ENCODE measurements at places on chromosomes 6 and 20. TPM values are rescaled to one million over a fixed set of nuclear protein-coding genes. Genes with fewer than 3 reads are reported as not detected.

DNA sequence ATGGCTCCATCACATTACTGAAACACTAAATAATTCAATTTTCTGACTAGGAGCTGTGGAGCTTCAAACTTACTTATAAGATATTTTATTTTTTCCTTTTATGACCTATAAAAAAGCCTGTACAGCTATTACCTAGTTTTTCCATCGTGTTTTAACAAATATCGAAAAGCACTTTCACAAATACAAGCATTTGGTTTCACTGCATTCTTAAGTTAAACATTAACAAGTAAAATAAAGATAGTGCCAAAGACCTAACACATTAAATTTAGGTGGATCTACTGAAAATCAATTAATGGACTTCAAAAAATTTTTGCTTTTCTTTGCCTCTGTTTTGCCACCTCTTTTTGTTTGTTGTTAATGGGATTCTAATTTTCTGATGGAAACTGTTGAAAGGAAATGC, 83.3 kb downstream of the EPM2A start:
- DNase-seq, result no peak
- H3K36me3 ChIP-seq, result no peaks in the 10 kb centered on the region
- no peaks in the 10 kb centered on the region for H3K27me3 ChIP-seq
- no peak overlapping the region for H3K27ac ChIP-seq

GRCh38 chr20:40686434-40686882, 2.6 kb downstream of the MAFB start:
- H3K27me3 ChIP-seq, result peaks cover 13% of the 10 kb centered on the region
- H3K36me3 ChIP-seq, result no peaks in the 10 kb centered on the region
- H3K27ac ChIP-seq, result no peak overlapping the region
- no peak for DNase-seq

DNA sequence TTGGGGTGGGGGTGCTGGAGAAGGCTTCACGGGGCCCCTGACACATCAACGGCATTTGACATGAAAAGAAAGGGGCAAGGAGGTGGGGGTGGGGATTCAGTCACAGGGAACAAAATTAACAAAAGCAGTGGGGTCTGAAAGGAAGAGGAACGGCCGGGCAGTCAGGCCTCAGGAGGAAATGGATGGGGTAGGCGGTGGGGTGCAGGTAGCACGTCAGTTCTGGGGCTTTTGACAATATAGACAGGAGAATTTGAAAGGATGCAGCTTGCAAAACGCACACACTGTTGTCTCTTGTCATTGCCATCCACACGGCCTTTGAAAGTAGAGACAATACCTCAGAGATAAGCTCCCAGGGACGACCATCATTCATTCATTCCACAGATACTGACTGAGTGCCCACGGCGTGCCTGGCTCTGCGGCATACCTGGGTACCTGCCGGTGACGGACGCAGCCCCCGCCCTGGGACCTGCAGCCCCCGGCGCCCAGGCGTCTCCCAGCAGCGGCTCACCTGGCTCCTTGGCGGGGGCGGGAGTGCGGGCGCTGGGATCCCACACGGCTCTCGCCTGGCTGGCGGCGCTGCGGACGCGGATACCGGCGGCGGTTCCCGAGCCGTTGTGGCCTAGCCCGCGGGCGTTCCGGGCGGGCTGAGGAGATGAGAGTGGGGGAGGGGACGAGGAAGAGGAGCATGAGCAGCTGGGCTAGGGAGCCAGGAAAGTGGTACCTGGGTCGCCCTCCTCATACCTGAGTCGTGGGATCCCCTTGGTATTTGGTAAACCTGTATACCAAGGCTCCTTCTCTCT, at the start of gene SLC26A8:
Gene SLC26A8, minus strand, starts transcription at position 646 of the 800 bp plus-strand sequence. CDS start 4,934 bp downstream, outside the sequence.
- DNase-seq, result no peak
- no peak within 1 kb of the TSS for H3K4me3 ChIP-seq
- H3K27ac ChIP-seq, result no peak within 1 kb of the TSS
- H3K36me3 ChIP-seq, result no peaks in the 10 kb centered on the region

NOX3 gene
- not detected for total RNA-seq

PTK6 gene
- 3.0 TPM for total RNA-seq

GRCh38 chr6:166545156-166546034, 41.1 kb downstream of the RAMACL start:
- peaks cover 4% of the 10 kb centered on the region for H3K4me1 ChIP-seq
- no peak overlapping the region for H3K4me3 ChIP-seq
- H3K27ac ChIP-seq, result no peak overlapping the region
- DNase-seq, result no peak
- no peaks in the 10 kb centered on the region for H3K27me3 ChIP-seq

DNA sequence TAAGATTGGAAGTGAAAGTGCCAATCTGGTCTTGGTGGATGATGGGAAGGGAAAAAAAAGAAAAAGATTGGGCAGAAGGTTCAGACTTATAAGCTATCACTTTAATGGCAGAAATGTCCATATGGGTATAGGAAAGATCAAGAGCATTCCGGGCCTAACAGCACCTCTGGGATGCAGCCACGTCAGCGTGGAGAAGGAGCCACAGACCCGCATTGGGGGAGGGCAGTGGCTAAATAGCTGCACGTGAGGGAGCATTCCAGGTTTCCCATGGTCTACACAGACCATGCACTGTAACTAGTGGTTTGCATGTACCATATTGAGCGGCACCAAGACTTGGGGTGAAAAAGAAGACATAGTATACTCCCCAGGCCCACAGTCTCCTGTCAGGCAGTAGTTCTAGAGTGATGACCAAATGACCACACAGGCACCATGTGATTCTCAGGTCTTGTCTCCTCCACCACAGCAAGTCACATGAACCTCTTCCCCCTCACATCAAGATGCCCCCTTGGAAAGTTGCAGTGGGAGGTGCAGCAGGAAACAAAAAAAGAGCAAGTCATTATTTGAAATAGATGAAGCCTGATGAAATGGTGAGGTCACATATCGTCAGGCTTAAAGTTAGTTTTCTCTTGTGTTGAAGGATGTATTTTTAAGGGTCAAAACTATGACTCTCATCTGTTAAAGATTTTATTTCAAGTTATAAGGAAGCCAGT, 94.4 kb upstream of the TNFAIP3 start:
- no peaks in the 10 kb centered on the region for H3K36me3 ChIP-seq
- H3K4me1 ChIP-seq, result no peaks in the 10 kb centered on the region
- no peak overlapping the region for H3K27ac ChIP-seq
- no peak for DNase-seq
- no peak overlapping the region for H3K4me3 ChIP-seq

- no peaks in the 10 kb centered on the region for H3K27me3 ChIP-seq
- no peak for DNase-seq
- H3K4me1 ChIP-seq, result peaks cover 34% of the 10 kb centered on the region
- H3K4me3 ChIP-seq, result no peak overlapping the region
These were observed 25.8 kb downstream of the MAP7 start for GRCh38 chr6:136524339-136524935.

FKBP1A gene
- 57.7 TPM for total RNA-seq

- no peaks in the 10 kb centered on the region for H3K36me3 ChIP-seq
- H3K4me1 ChIP-seq, result no peaks in the 10 kb centered on the region
- no peaks in the 10 kb centered on the region for H3K27me3 ChIP-seq
- H3K27ac ChIP-seq, result no peak overlapping the region
- DNase-seq, result no peak
- no peak overlapping the region for H3K4me3 ChIP-seq
These were observed 293.5 kb downstream of the PRL start for GRCh38 chr6:22003287-22003686.

BFSP1 gene
- 0.52 TPM for total RNA-seq

DNA sequence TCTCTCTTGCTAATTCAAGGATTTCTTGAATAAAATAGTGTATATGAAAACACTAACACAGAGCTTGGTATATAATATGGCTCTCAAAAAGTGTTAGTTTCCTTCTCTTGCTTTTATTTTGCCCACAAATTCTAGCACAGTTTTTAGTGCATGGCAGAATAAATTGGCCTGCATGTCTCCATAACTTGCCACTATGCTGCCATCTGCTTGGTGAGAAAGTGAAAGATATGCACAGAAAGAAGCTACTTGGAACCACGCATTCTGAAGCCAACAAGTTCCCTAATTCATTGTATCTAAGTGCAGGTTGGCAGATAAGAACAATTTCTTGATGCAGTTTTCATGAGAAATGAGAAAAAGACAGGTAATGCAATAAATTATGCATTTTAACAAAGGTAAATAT, 101.2 kb downstream of the EPHA7 start:
- no peaks in the 10 kb centered on the region for H3K4me1 ChIP-seq
- DNase-seq, result no peak
- H3K27ac ChIP-seq, result no peak overlapping the region
- no peaks in the 10 kb centered on the region for H3K27me3 ChIP-seq
- H3K36me3 ChIP-seq, result no peaks in the 10 kb centered on the region

CALHM4 gene
- not detected for total RNA-seq

GRCh38 chr6:20183706-20184105, 28.6 kb downstream of the MBOAT1 start:
- DNase-seq, result no peak
- no peaks in the 10 kb centered on the region for H3K36me3 ChIP-seq
- peak overlapping the region; percentile 38 for H3K27ac ChIP-seq
- no peak overlapping the region for H3K4me3 ChIP-seq

UFL1 gene
- total RNA-seq, result 21.0 TPM

- no peak for DNase-seq
- no peaks in the 10 kb centered on the region for H3K27me3 ChIP-seq
- no peaks in the 10 kb centered on the region for H3K36me3 ChIP-seq
- no peaks in the 10 kb centered on the region for H3K4me1 ChIP-seq
These were observed 94.1 kb downstream of the LRRC1 start for GRCh38 chr6:53888931-53889330.

DNA sequence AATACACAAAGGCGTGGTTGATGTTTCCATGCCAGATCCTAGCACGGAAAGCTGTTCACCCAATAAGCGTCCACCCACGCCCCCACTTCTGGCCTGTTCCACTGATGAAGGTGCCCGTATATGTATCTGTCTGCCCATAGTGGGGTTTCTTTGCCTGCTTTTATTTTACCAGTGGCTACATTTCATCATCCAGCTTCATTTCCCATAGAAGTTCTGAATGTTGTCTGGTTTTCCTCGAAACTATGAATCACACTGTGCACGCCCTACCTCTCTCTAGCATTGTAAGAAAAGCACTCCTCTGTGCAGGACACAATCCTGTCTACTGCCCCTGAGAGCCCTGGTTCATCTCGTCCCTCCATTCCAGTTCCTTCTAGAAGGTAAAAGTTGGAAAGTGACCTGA, 8.8 kb upstream of the CD93 start:
- H3K27me3 ChIP-seq, result no peaks in the 10 kb centered on the region
- no peaks in the 10 kb centered on the region for H3K36me3 ChIP-seq
- H3K4me1 ChIP-seq, result peaks cover 28% of the 10 kb centered on the region
- no peak for DNase-seq
- no peak overlapping the region for H3K27ac ChIP-seq
- H3K4me3 ChIP-seq, result no peak overlapping the region

RIMS4 gene
- total RNA-seq, result 0.26 TPM

DNA sequence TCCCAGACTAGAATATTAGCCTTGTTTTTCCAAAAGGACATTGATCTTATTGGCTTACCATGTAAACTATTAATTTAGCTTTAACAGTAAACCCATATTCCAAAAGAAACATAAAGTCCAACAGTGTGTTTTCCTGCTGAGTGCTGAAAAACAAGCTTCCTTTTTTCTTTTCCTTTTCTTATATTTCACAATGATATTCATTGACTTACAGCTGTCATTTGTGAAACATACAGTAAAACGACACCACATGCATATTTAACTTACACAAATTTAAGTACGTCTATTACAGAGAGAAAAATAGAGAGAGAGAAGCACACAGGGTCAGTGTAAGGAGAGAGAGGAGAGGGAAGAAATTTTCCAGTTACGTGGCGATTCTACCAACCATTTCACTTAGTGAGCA, 543.9 kb upstream of the JARID2 start:
- H3K4me3 ChIP-seq, result no peak overlapping the region
- no peaks in the 10 kb centered on the region for H3K27me3 ChIP-seq
- no peak overlapping the region for H3K27ac ChIP-seq
- no peaks in the 10 kb centered on the region for H3K4me1 ChIP-seq
- H3K36me3 ChIP-seq, result no peaks in the 10 kb centered on the region

GRCh38 chr6:102068349-102068929, 674.9 kb downstream of the GRIK2 start:
- H3K4me1 ChIP-seq, result no peaks in the 10 kb centered on the region
- H3K27ac ChIP-seq, result no peak overlapping the region
- DNase-seq, result no peak
- no peak overlapping the region for H3K4me3 ChIP-seq

DNA sequence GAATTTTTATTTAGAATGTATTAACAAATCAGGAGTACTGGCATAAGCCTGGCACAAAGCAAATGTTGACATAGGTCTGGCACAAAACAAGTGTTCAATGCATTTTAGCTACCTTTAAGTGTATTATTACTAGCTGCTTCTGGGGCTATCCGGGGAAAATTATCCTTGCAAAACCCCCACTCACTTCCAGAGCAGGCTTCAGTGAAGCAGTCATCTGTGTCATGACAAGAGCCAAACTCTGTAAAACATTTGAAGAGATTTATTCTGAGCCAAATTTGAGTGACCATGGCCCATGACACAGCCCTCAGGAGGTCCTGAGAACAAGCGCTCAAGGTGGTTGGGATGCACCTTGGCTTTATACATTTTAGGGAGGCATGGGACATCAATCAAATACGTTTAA, 6.4 kb upstream of the TRIM38 start:
- H3K27me3 ChIP-seq, result no peaks in the 10 kb centered on the region
- no peak overlapping the region for H3K27ac ChIP-seq
- H3K4me3 ChIP-seq, result no peak overlapping the region
- H3K4me1 ChIP-seq, result no peaks in the 10 kb centered on the region

ULBP1 gene
- total RNA-seq, result not detected

ELOVL2 gene
- 2.9 TPM for total RNA-seq

GRCh38 chr20:42190084-42190483, 571.9 kb upstream of the CHD6 start:
- H3K4me1 ChIP-seq, result peaks cover 9% of the 10 kb centered on the region
- no peaks in the 10 kb centered on the region for H3K36me3 ChIP-seq
- H3K4me3 ChIP-seq, result no peak overlapping the region
- no peak overlapping the region for H3K27ac ChIP-seq
- no peak for DNase-seq
- no peaks in the 10 kb centered on the region for H3K27me3 ChIP-seq

DNA sequence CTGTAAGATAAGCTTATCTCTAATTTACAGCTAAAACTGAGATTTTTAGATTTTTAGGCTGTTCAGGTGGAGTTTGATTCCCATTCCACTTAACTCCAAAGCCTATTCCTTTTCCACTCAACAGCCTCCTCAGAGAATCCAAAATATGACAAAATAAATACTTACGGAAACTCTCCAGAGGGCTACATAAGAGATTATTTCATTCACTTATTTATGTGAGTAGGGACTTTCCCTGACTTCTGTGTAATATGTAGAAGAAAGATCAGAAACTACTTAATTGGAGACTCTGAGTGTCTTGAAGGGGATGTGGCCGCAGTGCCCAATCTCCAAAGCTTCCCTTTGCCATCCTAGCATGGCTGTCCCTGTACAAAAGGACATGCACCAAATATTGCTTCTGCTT, 72.1 kb upstream of the ISM1 start:
- no peak overlapping the region for H3K4me3 ChIP-seq
- H3K4me1 ChIP-seq, result no peaks in the 10 kb centered on the region
- no peak for DNase-seq
- no peaks in the 10 kb centered on the region for H3K36me3 ChIP-seq
- no peak overlapping the region for H3K27ac ChIP-seq

DNA sequence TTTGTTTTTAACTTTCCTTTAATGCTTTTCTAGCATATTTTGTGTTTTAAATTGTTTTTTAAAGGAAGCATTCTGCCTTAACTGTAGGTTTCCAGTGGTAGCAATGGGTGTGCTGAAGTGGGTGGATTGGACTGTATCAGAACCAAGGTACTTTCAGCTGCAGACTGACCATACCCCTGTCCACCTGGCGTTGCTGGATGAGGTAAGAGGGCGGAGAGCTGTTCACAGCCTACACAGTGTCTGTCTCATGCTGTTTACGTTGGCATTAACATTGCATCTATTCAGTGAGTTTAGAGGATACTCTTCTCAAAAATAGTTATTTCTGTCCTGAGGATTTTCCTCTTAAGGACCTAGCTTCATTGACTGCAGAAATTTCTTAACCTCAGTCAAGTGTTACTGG, 11.9 kb downstream of the NELFCD start:
- H3K27ac ChIP-seq, result no peak overlapping the region
- no peaks in the 10 kb centered on the region for H3K27me3 ChIP-seq
- H3K4me3 ChIP-seq, result no peak overlapping the region
- no peak for DNase-seq
- H3K4me1 ChIP-seq, result peaks cover 15% of the 10 kb centered on the region

Measured in body of pancreas (tissue), 4 donors.